ENCODE measurements at places on chromosomes 7 and 10.

DNA sequence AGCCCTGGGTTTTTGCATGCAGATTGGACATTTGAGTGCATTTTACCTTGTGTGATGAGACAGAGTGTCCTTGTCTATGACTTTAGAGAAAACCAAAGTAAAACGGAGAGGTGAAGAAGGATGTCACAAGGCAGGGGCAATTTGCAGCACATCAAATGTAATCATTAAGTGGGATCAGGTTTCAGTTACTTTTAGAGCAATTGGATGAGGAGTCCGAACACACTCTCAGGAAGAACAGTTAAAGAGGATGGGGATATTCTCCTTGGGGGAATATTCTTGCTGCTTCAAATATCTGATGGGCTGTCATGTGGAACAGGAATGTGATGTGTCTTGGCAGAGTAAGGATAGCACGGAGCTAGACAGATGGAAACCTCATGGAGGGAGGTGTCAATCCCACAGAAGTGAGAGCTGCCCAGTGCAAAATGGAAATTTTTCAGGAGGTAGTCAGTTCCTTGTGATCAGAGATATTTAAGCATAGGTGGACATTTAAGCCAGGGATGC is 757 bp downstream of the RAB19 start:
- DNase-seq: no peak

DNA sequence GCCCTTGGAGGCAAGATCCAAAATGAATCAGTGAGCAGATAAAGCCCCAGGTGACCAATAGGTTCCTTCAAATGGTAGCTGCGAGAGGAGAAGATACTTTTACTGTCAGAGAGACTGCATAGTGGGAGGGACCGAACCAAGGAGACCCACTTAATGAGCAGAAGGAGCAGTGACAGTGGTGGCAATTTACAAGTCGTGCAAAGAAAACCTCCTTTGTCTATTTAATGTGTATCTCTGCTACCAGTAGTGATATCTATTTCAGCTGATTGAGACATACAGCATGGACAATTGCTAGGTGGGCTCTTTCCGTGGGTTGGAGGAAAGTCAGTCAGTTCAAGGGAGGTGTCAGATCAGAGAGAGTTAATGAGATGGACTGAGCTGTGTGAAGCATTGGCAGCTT is 480.4 kb downstream of the GATA3 start:
- DNase-seq: no peak

DNA sequence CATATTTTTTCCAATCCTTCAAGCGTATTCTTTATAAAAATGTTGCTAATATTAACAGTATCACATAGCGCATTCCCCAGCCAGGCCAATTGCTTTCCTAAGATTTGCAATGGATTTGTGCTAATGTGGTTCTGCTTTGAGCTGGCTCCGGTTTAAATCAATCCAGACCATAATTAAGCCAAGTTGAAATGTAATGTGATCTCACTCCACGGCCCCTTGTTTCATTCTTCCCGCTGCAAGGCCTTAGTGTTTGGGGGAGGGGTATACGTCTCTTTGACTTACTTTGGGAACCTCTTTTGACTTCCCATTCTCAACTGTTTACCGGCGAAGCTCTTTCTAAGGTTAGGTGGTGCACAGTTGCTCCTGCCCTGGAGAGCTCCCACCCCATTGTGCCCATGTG is 86.4 kb downstream of the PRPF18 start:
- DNase-seq: no peak

DNA sequence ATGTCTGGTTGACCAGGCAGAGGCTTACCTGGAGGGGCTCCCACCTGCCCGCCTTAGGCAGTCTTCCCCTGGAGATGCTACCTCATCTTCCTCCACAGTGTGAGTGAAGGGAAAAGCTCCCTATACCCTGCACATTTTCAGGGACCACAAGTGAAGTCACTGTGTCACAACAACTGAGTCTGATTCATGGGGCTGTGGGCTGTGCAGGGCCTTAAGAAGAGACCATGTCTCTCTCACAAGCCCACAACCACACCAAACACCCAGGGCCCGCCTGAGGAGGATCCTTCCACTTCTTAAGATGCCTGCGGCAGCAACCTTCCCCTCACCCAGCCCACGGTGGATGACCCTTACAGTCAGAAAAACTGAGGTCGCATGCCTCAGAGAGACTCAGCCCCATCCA is 118.3 kb downstream of the KMT2E start:
- no peak for DNase-seq

GRCh38 chr10:127414024-127414423 is 135.1 kb upstream of the NPS start:
- DNase-seq: no peak

GRCh38 chr10:70562036-70562755 is 40.3 kb downstream of the PRF1 start:
- no peak for DNase-seq

GRCh38 chr10:7819121-7819460 is 786 bp downstream of the TAF3 start:
- DNase-seq: no peak

GRCh38 chr7:126228356-126229061 is 1024.2 kb downstream of the GRM8 start:
- no peak for DNase-seq

DNA sequence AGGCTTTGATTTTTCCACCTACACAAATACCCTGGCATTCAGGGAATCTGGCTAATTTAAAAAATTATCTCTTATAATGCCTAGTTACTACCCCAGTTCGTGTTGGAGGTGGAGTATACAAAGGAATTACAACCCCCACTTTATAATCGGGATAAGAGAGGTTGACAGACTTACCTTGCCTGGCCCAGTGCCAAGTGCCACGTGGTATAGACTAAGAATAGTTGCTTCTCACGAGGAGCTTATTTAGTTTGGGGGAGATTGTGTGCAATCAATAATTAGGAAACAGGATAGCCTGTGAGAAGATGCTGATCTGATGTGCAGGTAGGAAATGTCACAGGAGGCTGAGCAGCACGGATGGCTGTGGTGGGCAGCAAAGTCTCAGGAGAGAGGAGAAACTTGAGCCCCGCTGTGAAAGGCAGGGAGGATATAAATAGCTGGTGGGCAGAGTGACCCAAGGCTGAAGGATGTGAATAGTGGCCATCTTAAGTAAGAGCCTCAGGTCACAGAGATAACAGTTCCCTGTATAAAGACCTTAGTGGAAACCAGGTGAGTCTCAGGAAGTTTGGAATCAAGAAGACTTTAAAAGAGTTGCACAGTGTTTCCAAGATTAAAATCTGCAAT is 11.3 kb upstream of the ATXN7L1 start:
- DNase-seq: no peak

DNA sequence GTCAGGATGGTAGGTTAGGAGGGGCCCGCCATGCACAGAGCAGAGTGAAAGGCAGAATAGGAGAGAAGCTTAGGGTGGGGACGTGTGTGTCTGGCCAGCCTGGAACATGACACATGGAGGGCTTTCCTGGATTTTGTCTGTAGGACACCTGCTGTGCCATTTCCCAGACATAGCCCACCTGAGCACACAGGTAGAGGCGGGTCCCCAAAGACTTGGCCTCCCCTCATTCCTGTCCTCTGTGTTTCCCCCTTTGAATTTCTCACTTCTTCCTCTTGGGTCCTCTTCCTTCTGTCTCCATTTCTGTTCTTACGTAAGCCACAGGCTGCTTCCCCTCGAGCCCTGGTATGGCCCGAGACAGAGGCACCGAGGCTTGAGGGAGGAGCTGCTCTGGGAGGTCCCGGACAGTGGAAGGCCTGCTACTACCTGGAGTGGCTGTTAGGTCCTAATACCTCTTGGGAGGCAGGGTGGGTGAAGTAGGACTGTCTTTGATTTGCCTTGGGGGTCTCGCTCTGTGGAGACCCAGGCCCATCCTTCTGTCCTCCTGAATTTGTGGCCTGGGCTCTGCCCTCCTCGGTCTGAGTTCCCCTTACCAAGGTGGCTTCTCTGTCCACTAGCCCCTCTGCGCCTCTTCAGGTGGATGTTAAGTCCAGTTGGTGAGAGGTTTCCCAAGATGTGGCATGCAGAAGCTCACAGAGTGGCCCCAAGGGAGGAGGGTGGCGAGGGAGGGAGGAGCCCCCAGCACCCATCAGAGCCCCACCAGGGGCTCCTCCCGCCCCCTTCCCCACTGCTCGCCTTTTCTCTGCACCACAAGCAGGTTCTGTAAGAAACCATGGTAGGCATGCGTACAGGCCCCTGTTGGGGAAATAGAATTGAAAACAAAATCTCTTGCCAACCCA is 5.5 kb downstream of the ZNF775 start:
- peak; percentile 13 for DNase-seq

GRCh38 chr7:115132096-115132495 is 210.2 kb downstream of the MDFIC start:
- DNase-seq: no peak

GRCh38 chr10:12848439-12849173 is 152.9 kb downstream of the CCDC3 start:
- no peak for DNase-seq

- DNase-seq: no peak
Observed at GRCh38 chr7:2016021-2016631, 216.6 kb downstream of the MAD1L1 start.

GRCh38 chr7:24769851-24770250 is 12.6 kb upstream of the GSDME start:
- DNase-seq: no peak

DNA sequence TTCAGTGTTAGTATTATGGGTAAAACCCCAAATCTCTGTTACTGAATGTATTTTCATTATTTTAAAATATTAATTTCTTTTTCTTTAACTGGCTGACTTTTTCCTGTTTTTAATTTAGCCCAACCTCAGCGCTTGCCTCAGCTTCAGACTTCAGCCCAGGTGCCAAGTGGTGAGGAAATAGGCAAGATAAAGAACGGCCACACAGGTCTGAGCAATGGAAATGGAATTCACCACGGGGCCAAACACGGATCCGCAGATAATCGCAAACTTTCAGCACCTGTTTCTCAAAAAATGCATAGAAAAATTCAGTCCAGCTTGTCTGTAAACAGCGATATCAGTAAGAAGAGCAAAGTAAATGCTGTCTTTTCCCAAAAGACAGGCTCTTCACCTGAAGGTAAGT is 57.5 kb downstream of the MDFIC start:
- no peak for DNase-seq

DNA sequence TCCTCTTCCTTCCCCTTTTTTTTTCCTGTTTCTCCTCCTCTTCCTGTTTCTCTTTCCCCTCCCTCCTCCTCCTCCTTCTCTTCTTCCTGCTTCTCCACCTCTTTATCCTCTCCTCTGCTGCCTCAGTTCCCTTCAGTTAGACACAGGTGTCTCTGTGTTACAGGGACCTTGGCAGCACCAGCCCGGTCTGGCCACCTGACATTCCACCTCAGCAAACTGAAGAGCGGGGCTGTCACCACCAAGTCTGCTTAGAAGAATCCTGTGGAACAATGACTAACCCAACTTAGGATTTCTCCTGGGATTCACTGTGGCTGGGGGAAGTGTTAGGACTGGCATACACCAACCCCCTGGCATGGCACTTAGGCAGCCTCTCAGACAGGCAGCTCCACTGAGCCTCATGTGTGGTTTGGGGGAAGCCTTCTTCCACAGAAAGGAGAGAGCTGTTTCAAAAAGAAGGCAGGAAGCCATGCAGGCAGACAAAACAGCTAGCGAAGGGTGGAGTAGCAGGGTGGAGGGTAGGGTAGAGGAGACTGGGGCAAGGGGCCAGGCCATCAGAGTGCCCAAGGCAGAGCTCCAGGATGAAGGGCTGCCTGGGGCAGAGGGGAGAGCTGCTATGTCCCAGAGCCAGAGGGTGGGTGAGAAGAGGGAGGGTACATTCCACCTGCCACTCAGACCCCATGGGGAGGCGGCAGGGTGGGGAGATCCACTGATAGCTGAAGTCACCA is 13.2 kb upstream of the GDF10 start:
- no peak for DNase-seq

DNA sequence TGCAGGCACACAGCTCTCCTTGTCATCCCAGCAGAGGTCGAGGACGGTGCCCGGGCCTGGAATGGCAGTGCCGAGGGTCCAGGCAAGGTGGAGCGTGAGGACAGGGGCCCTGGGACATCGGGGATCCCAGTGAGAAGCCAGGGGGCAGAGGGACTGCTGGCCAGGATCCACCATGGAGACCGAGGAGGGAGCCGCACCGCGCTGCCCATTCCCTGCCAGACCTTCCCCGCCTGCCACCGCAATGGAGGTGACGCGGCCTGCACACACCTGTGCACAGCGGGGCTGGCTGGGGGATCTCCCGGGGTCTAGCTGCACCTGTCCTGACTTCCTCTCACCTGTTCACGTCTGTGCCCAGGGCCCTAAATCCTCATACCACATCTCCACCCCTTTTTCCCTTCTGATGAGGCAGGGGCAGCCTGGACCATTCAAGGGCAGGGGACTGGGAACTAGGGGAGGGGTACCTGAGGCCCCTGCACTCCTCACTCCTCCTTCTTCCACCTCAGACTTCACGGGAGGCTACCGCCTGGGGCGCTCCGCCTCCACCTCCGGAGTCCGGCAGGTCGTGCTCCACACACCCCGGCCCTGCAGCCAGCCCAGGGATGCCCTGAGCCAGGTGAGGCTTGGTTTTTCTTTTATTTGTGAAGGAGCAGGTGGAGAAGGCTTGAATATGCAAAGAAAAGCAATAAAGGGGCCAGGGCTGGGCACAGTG is 6.9 kb downstream of the NYAP1 start:
- DNase-seq: no peak

DNA sequence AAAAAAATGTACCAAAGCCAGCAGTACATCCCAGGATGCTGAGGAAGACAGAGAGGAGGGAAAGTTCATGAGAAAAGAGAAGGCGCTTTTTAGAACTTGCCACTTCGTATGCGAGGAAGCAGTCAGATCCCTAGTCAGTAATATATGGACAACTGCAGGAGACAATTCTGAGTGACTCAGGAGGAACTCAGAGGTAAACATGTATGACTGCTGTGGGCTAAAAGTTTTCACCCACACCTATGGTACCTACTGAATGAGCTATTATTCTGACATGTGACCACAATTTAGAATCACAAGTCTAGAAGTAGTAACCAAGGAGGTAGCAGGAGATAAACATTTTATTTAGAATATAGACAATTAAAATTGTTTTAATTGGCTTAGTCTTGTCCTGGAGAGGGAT is 126.5 kb downstream of the ICA1 start:
- no peak for DNase-seq

GRCh38 chr7:129517931-129518330 is 15.6 kb downstream of the SMKR1 start:
- no peak for DNase-seq

GRCh38 chr10:126256864-126257263 is 131.4 kb downstream of the ADAM12 start:
- DNase-seq: no peak

DNA sequence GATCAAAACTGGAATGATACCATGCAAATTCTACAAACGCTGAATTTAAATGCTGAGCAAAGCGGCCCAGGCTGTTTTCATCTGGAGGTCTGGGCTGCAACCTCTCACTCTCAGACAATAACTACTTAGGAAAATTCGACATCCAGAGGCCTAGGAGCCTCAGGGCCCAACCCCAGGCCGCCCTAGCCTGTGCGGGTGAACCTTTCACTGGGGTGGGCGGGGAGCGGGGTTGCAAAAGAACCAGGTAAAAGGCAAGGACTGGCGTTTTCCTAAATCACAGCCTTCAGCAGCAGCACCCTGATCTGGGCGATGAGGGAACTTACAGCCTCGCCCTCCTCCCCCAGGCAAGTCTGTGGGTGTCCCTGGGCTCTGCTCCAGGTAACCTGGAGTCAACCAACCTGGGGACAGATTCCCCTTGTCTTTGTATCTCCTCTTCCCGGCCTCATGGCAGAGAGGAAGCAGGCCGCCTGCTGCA is 33.4 kb downstream of the CALML5 start:
- DNase-seq: no peak
